ENCODE measurements at places on chromosomes 16 and 17.

DNA sequence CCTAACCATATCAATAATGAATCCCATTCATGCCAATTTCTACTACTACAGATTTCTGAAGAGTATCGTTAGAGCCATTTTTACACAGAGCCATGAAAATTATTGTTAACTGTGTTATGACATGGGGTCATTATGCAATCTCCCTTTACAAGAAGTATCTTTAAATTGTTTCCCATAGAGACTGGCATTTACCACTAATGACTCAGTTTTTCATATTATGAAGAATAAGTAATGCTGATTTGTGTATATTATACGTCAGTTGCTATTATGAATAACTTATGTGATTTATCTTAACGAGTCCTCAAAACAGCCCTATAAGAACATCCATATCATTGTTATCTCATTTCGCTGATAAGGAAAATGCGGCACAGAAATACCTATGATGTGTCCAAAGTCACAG lies 173.8 kb downstream of the KCNJ2 start:
- no peak for DNase-seq

DNA sequence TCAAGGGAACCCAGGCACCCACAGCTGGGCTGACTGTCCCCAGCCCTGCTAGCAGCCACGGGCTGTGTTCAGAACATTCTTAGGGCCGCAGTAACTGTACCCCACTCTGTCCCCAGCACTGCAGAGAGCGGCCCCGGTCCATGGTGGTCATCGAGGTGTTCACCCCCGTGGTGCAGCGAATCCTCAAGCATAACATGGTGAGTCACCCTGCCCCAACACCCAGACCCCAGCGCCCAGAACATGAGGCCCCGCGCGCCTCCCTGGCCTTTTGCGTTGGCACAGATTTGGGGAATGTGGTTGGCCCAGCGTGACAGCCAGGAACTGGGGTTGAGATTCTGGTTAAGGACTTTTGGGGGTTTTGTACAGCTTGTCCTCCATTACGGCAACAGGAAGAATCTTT lies 114.9 kb upstream of the PLCG2 start:
- DNase-seq, result no peak

- no peak for DNase-seq
These were observed 19.1 kb upstream of the CD79B start for GRCh38 chr17:63950940-63951907.

DNA sequence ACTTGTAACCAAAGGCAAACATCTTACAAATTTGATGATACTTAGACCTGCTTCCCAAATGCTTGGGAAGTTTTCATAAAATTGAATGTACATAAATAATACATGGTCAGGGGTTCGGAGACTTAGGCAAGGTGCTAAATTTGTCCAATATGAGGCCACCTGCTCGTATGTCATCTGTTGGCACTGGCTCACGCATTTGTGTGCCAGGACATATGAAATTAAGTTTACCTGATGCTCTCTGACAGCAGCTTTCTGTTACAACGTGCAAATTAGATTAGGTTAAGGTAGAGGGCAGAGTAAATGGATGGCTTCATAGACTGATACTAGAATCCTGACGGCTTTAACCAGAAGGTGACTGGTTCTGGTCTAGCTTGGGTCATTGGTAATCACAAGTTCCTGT lies 970.3 kb upstream of the RBFOX1 start:
- DNase-seq, result no peak

All from thymus (tissue), 14 donors.